ENCODE measurements at places on chromosomes 7 and 10. TPM values are rescaled to one million over a fixed set of nuclear protein-coding genes. Genes with fewer than 3 reads are reported as not detected.

Gene PPP1R17
- 657 TPM for total RNA-seq

- no peak overlapping the region for H3K4me3 ChIP-seq
- H3K36me3 ChIP-seq, result peaks cover 7% of the 10 kb centered on the region
Measured at GRCh38 chr7:131735101-131735500, 178.7 kb upstream of the PODXL start.

DNA sequence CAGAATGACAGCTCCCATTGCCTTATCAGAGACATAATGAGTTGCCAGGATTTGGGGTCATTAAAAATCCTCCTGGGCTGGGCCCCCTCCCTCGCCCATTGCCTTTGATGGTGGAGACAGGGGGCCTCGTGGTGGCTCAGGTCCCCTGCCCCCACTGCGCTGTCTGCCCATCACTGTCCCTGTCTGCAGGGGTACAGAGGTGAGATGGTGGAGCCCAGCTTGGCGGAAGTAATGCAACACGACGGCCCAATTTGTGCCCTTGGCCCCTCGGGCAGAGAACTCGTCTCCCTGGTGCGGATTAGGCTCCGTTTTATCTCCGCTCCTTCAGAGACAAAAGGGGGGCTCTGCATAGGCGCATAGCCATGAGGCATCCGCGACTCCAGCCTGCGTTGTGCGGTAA is 152.4 kb upstream of the UNC5B start:
- peak overlapping the region; percentile 43 for H3K4me3 ChIP-seq
- H3K27me3 ChIP-seq, result no peaks in the 10 kb centered on the region

DNA sequence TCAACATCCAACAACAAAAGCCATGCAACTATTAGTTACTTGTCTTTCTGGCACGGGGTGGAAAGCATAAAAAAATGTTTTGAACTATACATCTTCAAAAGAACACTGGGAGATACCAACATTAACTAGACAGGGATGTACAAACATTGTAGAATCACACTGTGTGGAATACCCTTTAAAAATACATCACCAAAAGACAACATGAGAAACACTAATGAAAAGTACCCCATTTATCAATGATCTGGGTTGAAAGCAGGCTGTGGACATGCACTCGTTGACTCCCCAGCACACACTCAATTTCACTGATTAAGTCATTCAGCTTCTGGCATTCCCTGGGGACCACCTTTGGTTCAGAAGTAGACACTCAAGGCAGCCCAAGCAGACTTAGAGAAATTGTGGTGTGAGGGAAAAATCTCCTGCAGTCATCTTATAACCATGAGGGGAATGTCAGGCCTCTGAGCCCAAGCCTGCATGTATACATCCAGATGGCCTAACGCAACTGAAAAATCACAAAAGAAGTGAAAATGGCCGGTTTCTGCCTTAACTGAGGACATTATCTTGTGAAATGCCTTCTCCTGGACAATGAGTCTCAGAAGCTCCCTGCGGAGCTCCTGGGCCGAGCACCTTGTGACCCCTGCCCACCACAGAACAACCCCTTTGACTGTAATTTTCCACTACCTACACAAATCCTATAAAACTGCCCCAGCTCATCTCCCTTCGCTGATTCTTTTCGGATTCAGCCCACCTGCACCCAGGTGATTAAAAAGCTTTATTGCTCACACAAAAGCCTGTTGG is 53.0 kb downstream of the CACUL1 start:
- H3K4me1 ChIP-seq, result peaks cover 13% of the 10 kb centered on the region
- H3K27ac ChIP-seq, result no peak overlapping the region
- H3K36me3 ChIP-seq, result peaks cover 4% of the 10 kb centered on the region
- H3K27me3 ChIP-seq, result no peaks in the 10 kb centered on the region

DNA sequence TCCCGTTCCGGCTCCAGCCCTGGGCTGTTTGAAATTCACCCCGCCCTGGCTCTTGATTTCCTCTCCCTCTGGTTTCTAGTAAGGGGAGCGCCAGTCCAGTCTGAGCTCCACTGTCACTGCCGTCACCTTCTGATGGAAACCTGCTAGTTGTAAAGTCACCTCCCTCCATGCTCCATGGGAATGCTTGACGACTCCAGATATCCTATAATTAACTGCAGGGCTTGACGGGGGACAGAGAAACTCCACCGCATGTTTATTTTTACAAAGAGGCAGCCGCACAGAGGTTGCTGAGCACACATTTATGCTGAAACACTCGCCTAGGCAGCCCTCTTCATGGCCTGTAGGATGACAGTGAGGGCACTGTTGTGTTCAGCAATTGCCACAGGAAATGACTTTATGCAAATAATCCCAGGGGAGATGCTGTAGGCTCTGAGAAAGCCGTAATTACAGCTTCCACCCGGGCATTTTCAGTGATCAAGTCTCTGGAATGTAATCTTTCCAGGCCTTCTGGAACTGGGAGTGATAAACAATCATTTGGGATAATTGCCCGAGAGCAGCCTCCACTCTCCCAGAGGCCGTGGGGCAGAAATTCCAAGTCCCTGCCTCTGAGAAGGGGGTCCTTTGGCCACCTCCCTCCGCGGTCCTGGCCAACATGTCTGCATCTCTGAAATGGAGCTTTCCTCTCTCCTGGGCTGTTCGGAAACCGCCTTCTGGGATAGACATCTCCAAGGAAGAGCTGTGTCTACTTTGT is 300.5 kb downstream of the KLF6 start:
- peaks cover 3% of the 10 kb centered on the region for H3K27me3 ChIP-seq
- DNase-seq, result no peak
- no peak overlapping the region for H3K4me3 ChIP-seq
- peaks cover 16% of the 10 kb centered on the region for H3K4me1 ChIP-seq
- H3K36me3 ChIP-seq, result peaks cover 12% of the 10 kb centered on the region
- H3K27ac ChIP-seq, result no peak overlapping the region

Gene PLPP4
- total RNA-seq, result 2.6 TPM

Gene TMEM130
- 7.8 TPM for total RNA-seq

GRCh38 chr7:157486007-157486755 is 149.4 kb downstream of the DNAJB6 start:
- H3K36me3 ChIP-seq, result no peaks in the 10 kb centered on the region
- no peaks in the 10 kb centered on the region for H3K4me1 ChIP-seq
- H3K4me3 ChIP-seq, result no peak overlapping the region

Gene CLDN3
- not detected for total RNA-seq

- H3K4me1 ChIP-seq, result peaks cover 36% of the 10 kb centered on the region
- H3K4me3 ChIP-seq, result peak overlapping the region; percentile 51
- H3K27me3 ChIP-seq, result peaks cover 2% of the 10 kb centered on the region
Measured at GRCh38 chr10:12501841-12502525, 152.6 kb downstream of the CAMK1D start.

Gene BAIAP2L1
- 0.66 TPM for total RNA-seq

DNA sequence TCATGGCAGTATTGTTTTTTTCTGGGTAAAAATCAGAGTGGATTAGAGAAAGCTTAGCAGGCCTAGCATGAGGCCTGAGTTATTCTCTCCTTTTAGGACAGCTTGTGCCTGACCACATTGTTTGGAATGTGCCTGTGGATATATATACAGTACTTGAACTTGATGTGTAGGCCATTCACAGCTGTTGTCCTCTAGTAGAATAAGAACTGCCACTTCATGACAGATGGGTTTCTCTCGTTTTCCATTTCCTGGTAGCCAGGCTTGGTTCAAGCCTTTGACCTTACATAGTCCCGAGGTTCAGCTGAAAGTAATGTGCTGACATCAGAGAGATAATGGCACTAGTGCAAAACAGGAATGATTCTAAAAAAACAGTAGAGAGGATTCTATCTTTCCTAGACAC is 473.9 kb downstream of the AUTS2 start:
- H3K4me1 ChIP-seq, result peaks cover 26% of the 10 kb centered on the region
- no peaks in the 10 kb centered on the region for H3K36me3 ChIP-seq
- H3K27ac ChIP-seq, result peak overlapping the region; percentile 89

GRCh38 chr7:41916450-41916927 is 213.6 kb upstream of the INHBA start:
- peaks cover 2% of the 10 kb centered on the region for H3K4me1 ChIP-seq
- no peak overlapping the region for H3K27ac ChIP-seq
- no peaks in the 10 kb centered on the region for H3K36me3 ChIP-seq

GRCh38 chr7:69963393-69963792 is 365.1 kb downstream of the AUTS2 start:
- no peak overlapping the region for H3K27ac ChIP-seq
- H3K27me3 ChIP-seq, result peaks cover 5% of the 10 kb centered on the region
- H3K4me3 ChIP-seq, result no peak overlapping the region
- H3K4me1 ChIP-seq, result peaks cover 35% of the 10 kb centered on the region
- no peaks in the 10 kb centered on the region for H3K36me3 ChIP-seq

Gene ZNF25
- total RNA-seq, result 7.7 TPM

Gene IGF2BP3
- total RNA-seq, result 47.0 TPM

- peaks cover 22% of the 10 kb centered on the region for H3K27me3 ChIP-seq
- no peaks in the 10 kb centered on the region for H3K36me3 ChIP-seq
- peaks cover 2% of the 10 kb centered on the region for H3K4me1 ChIP-seq
- peak overlapping the region; percentile 69 for H3K4me3 ChIP-seq
Measured at GRCh38 chr10:84195044-84195830, 900 bp downstream of the CDHR1 start.

Gene UTF1
- total RNA-seq, result 0.61 TPM

GRCh38 chr7:98687111-98687751 is 70.1 kb downstream of the NPTX2 start:
- no peak overlapping the region for H3K4me3 ChIP-seq
- no peak for DNase-seq
- peaks cover 36% of the 10 kb centered on the region for H3K36me3 ChIP-seq
- no peaks in the 10 kb centered on the region for H3K4me1 ChIP-seq
- H3K27me3 ChIP-seq, result peaks cover 11% of the 10 kb centered on the region
- H3K27ac ChIP-seq, result no peak overlapping the region

DNA sequence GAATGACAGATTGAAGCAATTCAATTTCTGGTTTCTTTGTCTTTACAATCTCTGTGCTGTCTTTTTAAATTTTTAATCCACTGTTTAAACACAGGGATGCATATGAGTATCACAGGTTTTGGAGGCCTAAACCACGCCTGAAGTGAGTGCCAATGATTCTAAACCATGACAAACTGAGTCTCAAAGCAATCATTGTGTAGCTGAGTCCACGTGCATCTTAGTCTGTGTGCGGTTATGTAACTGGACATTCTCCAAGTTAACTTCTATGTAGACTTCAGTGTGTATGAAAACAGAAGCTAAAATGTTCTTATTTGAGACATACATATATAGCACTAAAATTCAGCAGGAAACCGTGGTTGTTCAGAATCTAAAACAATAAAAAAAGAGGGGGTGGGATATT is 79.3 kb upstream of the ST8SIA6 start:
- H3K27me3 ChIP-seq, result no peaks in the 10 kb centered on the region
- no peak overlapping the region for H3K4me3 ChIP-seq
- DNase-seq, result no peak
- H3K4me1 ChIP-seq, result no peaks in the 10 kb centered on the region
- H3K36me3 ChIP-seq, result no peaks in the 10 kb centered on the region

DNA sequence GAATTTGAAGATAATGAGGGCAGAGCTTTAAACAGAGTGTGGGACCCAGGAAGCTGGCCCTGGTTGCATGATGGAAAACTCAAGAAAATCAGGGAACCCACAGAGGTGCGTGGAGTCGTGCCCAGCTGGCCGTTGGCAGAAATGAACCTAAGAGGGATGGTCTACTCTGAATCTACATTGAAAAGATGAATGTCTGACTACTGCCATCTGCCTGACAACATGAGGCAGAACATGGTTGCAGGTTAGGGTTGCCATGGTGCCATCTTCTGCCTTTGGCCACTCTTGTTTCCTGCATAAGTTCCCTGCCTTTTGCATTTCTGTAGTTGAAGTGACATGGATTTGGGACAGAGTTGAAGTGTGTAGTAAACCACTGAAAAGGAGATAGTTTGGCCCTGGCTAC is 138.5 kb upstream of the COBL start:
- H3K4me1 ChIP-seq, result peaks cover 8% of the 10 kb centered on the region
- H3K27me3 ChIP-seq, result peaks cover 3% of the 10 kb centered on the region
- H3K4me3 ChIP-seq, result no peak overlapping the region
- no peak for DNase-seq
- H3K36me3 ChIP-seq, result no peaks in the 10 kb centered on the region

DNA sequence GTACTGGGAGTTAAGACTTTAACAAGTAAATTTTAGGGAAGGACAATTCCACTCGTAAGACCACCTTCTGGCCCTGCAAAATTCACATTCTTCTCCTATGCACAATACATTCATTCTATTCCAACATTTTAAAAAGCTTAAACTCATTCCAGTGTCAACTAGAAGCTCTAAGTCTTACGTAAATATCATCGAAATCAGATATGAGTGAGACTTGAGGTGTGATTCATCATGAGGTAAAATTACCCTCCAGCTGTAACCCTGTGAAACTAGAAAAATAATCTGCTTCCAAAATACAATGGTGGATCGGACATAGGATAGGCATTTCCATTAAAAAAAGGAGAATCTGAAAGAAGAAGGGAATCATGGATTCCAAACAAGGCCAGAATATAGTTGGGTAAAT is 370.3 kb downstream of the CDC14C start:
- H3K36me3 ChIP-seq, result no peaks in the 10 kb centered on the region
- no peak overlapping the region for H3K27ac ChIP-seq
- H3K27me3 ChIP-seq, result peaks cover 2% of the 10 kb centered on the region
- no peaks in the 10 kb centered on the region for H3K4me1 ChIP-seq

Gene MCM10
- 5.0 TPM for total RNA-seq

DNA sequence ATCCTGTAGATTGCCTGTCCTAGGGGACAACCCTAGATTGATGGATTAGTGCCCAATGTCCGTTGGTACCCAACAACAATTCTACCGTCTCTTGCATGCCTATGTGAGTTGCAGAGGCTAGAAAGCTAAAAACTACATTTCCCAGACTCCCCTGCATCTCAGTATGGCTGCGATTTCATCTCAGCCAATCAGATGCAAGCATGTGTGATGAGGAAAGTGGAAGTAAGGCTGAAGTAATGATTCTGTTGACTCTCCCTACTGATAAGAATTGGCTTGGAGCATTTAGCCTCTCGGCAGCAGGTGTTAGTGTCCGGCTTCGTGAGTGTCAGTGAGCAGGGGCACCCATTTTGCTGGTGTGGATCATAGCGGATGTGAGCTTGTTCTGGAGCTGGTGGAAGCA is 171.9 kb downstream of the FGFR2 start:
- no peak overlapping the region for H3K27ac ChIP-seq
- DNase-seq, result no peak
- no peaks in the 10 kb centered on the region for H3K27me3 ChIP-seq
- no peaks in the 10 kb centered on the region for H3K4me1 ChIP-seq
- no peak overlapping the region for H3K4me3 ChIP-seq

DNA sequence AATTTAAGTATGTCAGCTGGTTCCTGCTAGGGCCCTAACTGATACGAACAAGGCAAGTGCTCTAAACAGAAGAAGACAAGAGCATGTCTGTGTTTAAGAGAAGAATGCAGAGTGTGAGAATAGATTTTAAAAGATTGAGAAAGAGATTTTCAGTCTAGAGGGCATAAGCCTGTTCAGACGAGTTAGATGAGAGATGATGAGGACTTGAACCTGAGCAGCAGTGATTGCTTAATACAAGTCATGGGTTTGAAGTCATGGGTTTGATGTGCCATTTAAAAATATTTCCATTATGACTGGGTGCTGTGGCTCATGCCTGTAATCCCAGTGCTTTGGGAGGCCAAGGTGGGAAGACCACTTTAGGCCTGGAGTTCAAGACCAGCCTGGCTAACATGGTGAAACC is 108.9 kb upstream of the PLXDC2 start:
- no peak overlapping the region for H3K27ac ChIP-seq
- DNase-seq, result no peak
- no peak overlapping the region for H3K4me3 ChIP-seq

Measured in glutamatergic neuron (in vitro differentiated cells).